ENCODE measurements at places on chromosomes 2 and 18. TPM values are rescaled to one million over a fixed set of nuclear protein-coding genes. Genes with fewer than 3 reads are reported as not detected.

GRCh38 chr2:223560749-223561435 lies 41.3 kb downstream of the SCG2 start:
- DNase-seq, result no peak

DNA sequence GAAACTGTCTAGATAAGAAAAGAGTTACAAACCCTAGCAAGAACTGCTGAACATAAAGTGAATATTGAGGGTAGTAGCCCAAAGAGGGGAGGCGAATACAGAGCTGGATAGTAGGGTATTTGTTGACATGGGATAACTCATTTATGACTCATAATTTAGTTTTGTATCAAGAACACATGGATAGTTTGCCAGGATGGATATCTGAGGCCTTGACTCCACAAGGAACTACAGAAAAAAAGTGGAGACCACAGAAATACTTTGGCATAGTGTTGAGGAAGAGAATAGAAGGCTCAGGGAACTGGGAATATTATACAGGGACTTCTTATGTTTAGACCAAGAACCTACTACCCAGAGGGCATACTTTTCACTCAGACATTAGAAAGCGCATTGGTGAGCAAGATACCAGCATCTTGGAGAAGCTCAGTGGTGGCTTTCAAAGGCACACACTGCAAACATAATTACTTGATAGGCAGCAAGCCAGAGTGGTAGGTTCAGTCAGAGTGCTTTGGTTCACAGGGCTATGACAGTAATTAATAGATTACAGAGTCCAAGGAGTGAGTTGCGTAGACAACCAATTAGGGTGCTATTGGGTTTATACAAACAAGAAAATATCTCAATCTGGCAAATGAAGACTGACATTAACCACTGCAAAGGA lies 51.9 kb upstream of the ZBTB7C start:
- no peak for DNase-seq

Gene CNRIP1
- total RNA-seq, result 24.9 TPM

Gene HMSD
- total RNA-seq, result not detected

GRCh38 chr2:96575785-96576456 lies 39.4 kb downstream of the ARID5A start:
- no peak for DNase-seq

Gene MC2R
- not detected for total RNA-seq

Gene SIX2
- total RNA-seq, result 2.3 TPM

DNA sequence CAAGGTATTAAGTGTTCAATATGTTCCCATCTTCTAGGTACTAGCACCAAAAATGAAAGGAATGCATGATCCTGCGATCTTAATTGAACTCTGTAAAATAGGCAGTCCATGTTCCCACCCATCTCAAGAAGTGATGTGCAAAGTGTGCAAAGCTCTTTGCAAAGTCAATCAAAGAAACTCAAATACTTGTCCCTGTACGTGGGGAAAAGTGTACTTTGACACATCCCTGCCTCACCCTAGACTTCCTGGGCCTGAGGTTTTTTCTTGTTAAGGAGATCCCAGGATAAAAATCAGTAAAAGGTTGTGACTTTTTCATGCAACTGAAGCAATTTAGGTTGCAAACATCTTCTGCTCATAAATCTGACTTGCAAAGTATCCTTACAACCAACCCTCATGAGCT lies 25.3 kb downstream of the HNRNPA3 start:
- no peak for DNase-seq

Gene CFAP210
- not detected for total RNA-seq

- DNase-seq, result no peak
Measured at GRCh38 chr2:219423652-219424377, 5.6 kb downstream of the DES start.

- no peak for DNase-seq
Measured at GRCh38 chr18:42176599-42176998, 221.6 kb downstream of the PIK3C3 start.

DNA sequence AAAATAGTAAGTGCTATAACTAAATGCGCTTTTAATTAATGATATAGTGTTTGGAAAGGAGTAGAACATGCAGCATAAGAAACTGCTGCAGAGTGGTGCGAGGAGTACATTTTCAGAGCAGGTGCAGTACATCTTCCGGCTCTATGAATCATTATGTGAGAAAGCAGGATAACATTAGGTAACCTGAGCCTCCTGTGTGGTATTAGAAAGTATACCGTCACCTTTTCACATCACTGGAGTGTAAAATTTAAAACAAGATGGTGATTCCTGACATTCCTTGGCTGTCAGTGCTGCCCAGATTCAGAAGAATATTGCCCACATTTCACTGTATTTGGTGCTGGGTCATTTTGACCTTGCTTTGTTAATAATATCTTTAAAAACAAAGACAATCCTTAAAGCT lies 7.8 kb upstream of the DYNC2LI1 start:
- no peak for DNase-seq

DNA sequence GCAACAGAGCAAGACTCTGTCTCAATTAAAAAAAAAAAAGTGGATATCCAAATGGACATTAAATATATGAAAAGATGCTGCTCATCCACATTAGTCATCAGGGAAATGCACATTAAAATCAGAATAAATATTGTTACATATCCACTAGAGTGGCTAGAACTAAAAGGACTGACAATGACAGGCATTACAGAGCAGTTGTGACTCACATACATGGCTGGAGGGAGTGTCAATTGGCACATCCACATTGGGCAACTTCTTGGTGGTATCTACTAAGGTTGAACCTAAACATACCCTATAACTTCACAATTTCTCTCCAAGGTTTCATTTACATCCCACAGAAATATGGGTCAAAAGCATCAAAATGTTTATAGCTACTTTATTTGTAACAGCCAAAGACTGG lies 14.0 kb upstream of the DNER start:
- DNase-seq, result no peak

Gene SLC5A7
- total RNA-seq, result not detected

DNA sequence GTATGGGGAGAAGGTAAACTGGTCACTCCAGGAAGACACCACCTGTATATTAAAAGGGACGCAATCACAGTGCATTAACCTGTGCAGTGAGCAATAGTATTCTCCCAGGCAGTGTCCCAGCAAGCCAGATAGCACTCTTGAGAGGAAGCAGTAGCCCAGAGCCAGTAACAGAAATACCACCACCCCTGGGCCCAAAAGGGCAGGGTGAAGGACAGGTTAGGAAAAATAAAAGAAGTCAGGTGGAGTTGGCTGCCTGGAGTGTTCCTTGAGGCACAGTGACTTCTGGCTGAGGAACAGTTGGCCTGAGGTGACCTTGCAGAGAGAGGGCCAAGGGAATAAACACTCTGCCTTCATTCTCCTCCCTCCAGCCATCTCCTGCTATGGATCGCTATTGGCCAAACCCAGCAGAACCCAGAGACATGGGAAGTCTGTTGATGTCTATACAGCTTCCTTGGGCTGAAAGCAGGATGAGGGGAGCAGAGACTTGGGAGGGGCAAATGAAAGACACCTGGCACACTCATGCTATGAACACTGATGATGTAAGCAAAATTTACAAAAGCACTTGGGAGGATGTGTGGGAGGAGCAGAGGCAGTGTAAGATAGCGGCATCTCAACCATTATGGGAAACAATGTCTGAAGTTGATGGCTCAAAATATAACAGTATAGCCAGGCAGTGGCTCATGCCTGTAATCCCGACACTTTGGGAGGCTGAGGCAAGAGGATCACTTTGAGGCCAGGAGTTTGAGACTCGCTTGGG lies 7.5 kb downstream of the C18orf32 start:
- DNase-seq, result no peak

DNA sequence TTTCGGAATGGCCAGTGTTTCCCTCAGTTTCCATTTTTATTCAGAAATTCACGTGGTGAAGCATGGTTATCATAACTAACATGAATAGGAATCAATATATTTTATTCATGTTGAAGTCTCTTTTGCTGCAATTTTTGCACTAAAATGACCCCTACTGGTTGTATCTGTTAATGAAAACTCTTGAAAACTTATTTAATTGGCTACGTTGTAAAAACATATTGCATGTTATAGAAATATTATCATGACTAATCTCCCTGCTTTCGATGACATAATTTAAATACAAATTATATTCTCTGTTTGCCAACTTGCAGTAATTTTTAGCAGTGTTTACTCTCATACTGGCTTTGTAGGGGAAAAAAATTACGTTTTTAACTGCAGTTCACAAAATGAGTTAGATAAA lies 3.5 kb downstream of the CRIM1 start:
- no peak for DNase-seq

Gene TEX44
- not detected for total RNA-seq

DNA sequence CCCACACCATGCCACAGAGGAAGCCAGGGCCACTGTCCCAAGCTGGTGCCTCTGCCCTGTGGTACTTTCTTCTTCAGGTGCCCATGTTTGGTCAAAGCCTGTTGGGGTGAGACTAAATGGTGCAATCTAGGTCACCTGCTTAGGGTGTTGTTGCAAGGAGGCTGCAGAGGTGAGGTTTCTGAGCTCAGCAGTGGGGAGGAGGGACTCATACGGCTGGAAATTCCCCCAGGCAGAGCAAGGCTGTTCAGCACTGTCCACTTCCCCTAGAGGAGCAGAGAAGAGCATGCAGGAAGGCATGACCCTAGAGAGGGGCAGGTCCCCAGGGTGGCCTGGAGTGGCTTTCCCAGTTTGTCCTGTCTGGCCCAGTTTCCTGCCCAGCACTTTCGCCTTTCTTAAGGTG lies 211.0 kb downstream of the HAUS1 start:
- no peak for DNase-seq

GRCh38 chr2:71816815-71817214 lies 330.8 kb downstream of the CYP26B1 start:
- no peak for DNase-seq

DNA sequence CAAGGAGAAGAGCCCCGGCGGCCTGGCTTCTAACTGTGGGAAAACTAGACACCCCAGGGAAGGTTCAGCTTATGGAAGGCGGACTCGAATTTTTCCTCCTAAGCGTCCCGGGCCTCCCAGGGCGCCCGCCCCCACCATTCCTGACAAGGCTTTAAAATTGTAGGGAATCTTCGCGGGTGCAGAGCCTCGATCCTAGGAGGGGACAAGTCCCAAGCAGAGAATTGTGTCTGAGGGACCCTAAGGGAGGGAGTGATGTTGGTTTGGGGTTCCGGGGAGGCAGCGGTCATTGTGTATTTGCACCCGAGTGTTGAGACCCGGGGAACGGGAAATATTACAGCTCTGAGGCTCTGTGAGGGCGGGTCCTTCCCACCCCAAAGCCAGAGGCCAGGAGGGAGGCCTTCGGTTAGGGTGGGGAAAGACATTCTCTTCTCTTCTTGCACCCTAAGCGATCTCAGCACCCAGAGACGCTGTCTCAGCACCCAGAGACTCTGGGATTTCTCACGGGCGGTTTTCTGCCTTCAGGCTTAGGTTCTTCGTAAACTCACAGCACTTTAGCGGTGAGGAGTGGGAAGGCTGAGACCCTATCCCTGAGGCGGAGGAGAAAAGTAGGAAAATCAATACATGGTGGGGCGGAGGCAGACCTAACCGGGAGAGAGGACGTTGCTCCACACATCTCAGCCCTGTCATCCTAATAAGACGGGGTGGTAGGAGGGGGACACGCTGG lies 7.6 kb downstream of the OSR1 start:
- DNase-seq, result no peak
